ENCODE measurements at places on chromosomes 13 and 19.

DNA sequence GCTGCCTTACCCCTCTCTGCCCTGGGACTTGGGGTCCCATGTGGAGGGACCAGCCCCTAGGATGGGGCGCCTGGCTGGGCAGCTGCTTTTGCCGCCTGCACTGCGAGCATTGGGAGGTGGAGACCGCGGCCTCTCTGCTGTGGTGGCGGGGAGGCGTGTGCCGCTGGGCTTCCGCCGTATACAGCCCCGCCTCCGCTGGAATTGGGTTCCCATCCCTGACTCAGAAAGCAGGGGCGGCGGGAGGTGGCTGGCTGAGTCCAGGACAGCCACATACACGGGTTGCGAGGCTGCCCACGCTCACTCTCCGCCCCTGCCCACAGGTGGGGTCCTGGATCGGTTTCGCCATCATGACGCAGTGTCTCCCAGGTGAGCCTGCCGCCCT, 6.6 kb downstream of the NDUFB7 start:
- DNase-seq = no peak

DNA sequence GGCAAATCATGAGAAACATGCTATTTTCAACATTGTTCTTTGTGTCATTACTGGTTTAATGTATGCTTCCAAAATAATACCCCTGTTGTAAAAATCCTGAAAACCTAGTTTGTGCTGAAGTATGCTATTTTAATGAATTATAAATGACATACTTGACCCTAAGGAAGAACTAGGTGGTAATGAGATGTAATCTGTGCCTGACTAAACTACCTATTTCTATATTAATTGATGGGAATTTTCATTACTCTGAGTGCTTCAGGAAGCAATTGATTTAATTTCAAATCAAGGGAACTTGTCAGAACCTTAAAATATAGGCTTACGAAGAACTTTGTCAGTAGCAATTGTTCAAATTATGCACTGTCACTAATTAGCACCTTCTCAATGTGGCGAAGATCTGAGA, 1005.6 kb upstream of the SLC10A2 start:
- DNase-seq = no peak

DNA sequence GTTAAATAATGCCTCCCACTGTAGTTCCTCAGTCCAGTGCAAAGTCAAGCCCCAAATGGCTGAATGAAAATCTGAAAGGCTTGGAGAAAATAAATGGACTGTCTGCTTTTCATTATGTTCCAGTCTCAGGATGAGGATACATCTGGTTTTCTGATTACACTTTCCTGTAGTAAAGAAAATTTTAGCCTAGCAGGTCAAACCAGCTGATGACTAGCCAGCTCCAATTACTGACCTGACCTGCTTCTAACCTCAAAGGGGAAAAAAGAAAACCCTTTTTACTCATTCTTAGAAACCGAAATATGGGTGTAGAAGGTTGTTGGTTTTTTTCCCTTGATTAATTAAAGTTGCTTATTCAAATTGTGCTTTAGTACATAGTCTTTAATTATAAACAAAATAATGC, 418.4 kb downstream of the EFNB2 start:
- no peak for DNase-seq

GRCh38 chr13:96104516-96104915, 14.6 kb downstream of the HS6ST3 start:
- no peak for DNase-seq

- no peak for DNase-seq
Measured at GRCh38 chr13:51978796-51979556, 32.3 kb downstream of the ATP7B start.

DNA sequence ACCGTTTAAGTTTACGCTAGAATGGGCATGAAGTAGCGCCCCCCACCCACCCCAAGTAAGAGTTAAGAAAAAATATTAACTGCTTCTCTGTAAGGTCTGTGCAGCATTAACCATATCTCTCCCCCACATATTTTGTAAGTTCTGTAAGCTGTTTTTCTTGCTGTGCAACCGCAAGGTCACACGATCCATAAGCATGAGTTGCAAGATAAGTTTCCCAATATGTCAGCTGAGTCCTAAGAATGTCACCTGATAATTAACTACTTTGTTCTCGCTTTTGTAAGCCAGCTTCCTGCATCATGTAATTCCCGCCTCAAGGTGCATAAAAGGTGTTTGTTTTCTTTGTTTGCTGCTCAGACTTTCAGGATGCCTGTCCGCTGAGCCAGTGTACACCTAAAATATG, 187.0 kb downstream of the MYO16 start:
- DNase-seq = no peak

DNA sequence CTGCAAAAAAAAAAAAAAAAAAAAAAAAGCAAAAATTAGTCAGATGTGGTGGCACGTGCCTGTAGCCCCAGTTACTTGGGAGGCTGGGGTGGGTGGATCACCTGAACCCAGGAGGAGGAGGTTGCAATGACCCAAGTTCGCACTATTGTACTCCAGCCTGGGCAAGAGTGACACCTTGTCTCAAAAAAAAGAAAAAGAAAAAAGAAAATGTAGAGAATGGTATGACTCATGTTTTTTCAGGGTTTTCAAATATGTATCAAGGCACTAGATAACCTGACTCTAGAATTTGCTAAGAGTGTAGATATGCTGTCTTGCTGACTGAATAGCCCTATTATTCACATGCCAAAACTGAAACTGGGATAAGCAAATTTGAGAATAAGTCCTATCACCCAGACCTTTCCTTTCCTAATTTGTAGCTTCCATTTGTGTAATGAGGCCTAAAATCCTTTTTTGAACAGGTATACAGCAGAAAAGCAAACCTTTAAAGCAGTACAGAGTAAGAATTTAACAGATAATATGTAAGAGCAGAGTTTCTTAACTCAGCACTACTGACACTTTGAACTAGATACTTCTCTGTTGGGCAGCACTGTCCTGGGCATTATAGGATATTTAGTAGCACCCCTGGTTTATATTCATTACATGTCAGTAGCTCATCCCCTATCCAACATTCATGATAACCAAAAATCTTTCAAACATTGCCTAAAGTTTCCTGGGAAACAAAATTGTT, 108.6 kb downstream of the ELF1 start:
- DNase-seq = no peak

GRCh38 chr13:27593267-27593666, 27.1 kb downstream of the LNX2 start:
- no peak for DNase-seq

DNA sequence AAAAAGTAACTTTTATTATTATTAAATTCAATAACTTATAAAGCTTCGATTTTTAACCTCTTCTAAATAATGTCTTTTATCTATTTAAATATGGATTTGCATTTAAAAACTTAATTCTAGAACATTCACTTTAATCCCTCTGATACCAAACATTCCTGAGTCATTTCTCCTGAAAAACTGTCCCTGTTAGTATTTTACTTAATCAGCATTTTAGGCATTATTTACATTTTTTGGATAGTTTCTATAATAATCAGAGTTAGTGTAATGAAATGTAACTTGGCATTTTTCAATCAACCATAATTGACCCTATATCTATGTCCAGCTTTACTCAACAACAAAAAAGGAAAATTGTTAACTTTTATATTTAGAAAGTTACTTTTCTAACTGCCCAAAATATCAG, 428.1 kb downstream of the PCDH17 start:
- no peak for DNase-seq
